ENCODE measurements at places on chromosomes 6 and 20. TPM values are rescaled to one million over a fixed set of nuclear protein-coding genes. Genes with fewer than 3 reads are reported as not detected.

Gene TOX2
- total RNA-seq = not detected

Gene SLC2A10
- total RNA-seq = 38.8 TPM

Gene PRR18
- total RNA-seq = not detected

Gene TPX2
- total RNA-seq = 52.8 TPM

Gene RPP40
- 14.9 TPM for total RNA-seq

Gene SLC35A1
- total RNA-seq = 24.0 TPM

Gene COL11A2
- 0.65 TPM for total RNA-seq

Gene RNF144B
- 16.6 TPM for total RNA-seq

Gene HTR1B
- 0.22 TPM for total RNA-seq

Gene CPNE5
- 0.76 TPM for total RNA-seq

Gene OR2H2
- not detected for total RNA-seq

Gene KCNK16
- total RNA-seq = not detected

Gene TRMT6
- total RNA-seq = 7.4 TPM

Gene GABRR1
- not detected for total RNA-seq

Gene PNPLA1
- not detected for total RNA-seq

Gene RAB5IF
- 65.8 TPM for total RNA-seq

Gene DLGAP4
- 29.3 TPM for total RNA-seq

Gene KHDC1
- 4.7 TPM for total RNA-seq

Gene GRM1
- total RNA-seq = 0.26 TPM

Gene DUSP15
- total RNA-seq = 1.6 TPM

Gene LY6G6D
- total RNA-seq = not detected

Gene CYP39A1
- 8.4 TPM for total RNA-seq

Gene ZC2HC1B
- total RNA-seq = 0.26 TPM

Gene SOD2
- 1,036 TPM for total RNA-seq

Gene SCUBE3
- 3.4 TPM for total RNA-seq

Gene MYBL2
- total RNA-seq = 8.4 TPM

Gene KCNB1
- 6.1 TPM for total RNA-seq

Gene SGK2
- total RNA-seq = 1.4 TPM

Gene LY6G6F
- total RNA-seq = not detected

Gene TOMM34
- total RNA-seq = 15.3 TPM

Gene SLC13A3
- 1.6 TPM for total RNA-seq

Gene ECT2L
- total RNA-seq = 0.11 TPM

Gene OR2J1
- not detected for total RNA-seq

Gene POM121L2
- total RNA-seq = not detected

Gene TGM6
- not detected for total RNA-seq

Gene HRH3
- total RNA-seq = not detected

Gene MRPL2
- 16.2 TPM for total RNA-seq

Gene TRAM2
- 261 TPM for total RNA-seq

Gene PHACTR3
- not detected for total RNA-seq

Gene KCNK5
- 0.76 TPM for total RNA-seq

Gene TRERF1
- 8.5 TPM for total RNA-seq

Gene TP53TG5
- not detected for total RNA-seq

Gene CTAGE9
- total RNA-seq = not detected

Gene LEMD2
- total RNA-seq = 31.2 TPM

Gene NKX2-4
- total RNA-seq = not detected

Gene HLA-DOB
- 0.32 TPM for total RNA-seq

Gene PAX1
- not detected for total RNA-seq

Gene LKAAEAR1
- not detected for total RNA-seq

Gene PCIF1
- total RNA-seq = 11.6 TPM

Gene SPDEF
- not detected for total RNA-seq

Gene SNAP91
- 0.52 TPM for total RNA-seq

Gene NEDD9
- total RNA-seq = 3.4 TPM

Gene ESR1
- 3.4 TPM for total RNA-seq

Gene ATP9A
- 26.3 TPM for total RNA-seq

Gene PRRT1
- total RNA-seq = 0.54 TPM

Gene MEP1A
- not detected for total RNA-seq

Gene TAPBP
- total RNA-seq = 85.3 TPM

Gene ZBTB46
- total RNA-seq = 4.4 TPM
